ENCODE measurements at places on chromosomes 13 and 19.

- no peak for DNase-seq
Observed at GRCh38 chr13:97110936-97111335, 111.2 kb upstream of the MBNL2 start.

DNA sequence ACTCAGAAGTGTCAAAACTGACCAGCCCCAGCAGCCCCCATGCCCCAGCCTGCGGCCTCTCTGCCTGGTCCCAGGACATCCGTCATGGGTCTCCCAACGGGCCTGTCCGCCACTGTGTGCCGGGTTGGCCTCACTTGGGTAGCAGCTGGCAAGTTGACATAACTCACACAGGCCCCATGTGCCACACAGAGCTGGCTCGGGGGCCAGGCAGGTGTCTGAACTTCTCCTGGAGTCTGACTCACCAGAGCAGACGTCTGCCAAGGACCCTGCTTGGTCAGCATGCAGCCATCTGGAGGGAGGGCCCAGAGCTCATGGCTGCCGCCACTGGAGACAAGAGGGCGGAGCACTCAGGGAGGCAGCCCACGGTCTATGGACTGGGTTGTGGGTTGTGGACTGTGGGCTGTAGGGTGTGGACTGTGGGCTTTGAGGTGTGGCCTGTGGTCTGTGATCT, 32.0 kb upstream of the TMEM255B start:
- no peak for DNase-seq

- no peak for DNase-seq
Observed at GRCh38 chr13:108755083-108755482, 125.7 kb downstream of the MYO16 start.

GRCh38 chr13:94854688-94855087, 142.3 kb upstream of the SOX21 start:
- no peak for DNase-seq

DNA sequence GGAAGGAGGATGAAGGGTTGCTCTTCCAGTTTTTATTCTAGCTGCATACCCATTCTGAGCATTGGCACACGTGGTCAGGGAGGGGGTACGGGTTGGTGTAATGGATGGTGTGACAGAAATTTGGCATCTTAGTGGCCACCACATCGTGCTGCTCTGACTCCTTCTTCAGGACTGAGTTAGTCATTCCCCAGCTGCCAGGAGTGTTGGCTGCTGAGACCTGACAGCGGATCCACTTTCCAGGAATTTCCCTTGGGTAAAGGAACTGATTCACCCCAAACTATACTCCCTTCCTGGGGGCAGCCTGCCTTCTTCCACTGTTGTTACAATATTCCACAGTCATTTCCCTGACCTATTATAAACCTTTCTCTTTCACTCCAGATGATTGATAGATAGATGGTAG, 595.5 kb upstream of the KLHL1 start:
- DNase-seq: no peak

DNA sequence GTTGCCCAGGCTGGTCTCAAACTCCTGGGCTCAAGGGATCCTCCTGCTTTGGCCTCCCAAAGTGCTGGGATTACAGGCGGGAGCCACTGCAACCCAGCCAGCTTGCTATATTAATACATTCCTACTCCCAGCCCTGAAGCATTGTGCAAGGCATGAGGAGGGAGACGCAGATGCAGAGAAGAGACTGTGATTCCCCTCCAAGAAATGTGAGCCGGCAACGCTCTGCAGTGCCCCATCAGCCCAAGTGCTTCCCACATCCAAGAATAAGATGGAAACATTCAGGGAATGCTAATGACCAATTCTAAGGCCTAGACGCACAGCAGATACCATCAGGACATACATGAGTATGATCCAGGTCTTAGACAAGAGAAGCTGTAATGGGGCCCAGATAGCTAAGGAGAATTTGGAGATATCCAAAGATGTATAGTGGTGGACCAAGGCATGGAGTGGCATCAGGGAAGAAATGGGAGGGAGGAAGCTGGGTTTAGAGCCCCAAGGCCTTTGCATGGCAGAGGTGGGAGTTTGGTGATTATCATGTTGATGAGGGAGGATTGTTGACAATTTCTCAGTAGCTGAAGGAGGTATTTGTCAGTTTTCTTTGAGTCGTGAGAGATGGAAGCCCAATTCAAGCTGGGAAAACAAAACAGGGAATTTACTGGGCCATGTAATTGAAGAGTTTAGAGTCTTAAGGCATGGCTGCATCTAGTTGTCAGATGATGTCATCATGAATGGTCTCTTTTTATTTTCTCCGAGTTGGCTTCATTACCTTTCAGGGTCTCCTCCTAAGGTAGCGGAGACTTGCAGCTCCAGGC, 2.9 kb downstream of the PPM1N start:
- no peak for DNase-seq

- no peak for DNase-seq
Observed at GRCh38 chr19:48571378-48572162, 19.6 kb downstream of the SULT2B1 start.

DNA sequence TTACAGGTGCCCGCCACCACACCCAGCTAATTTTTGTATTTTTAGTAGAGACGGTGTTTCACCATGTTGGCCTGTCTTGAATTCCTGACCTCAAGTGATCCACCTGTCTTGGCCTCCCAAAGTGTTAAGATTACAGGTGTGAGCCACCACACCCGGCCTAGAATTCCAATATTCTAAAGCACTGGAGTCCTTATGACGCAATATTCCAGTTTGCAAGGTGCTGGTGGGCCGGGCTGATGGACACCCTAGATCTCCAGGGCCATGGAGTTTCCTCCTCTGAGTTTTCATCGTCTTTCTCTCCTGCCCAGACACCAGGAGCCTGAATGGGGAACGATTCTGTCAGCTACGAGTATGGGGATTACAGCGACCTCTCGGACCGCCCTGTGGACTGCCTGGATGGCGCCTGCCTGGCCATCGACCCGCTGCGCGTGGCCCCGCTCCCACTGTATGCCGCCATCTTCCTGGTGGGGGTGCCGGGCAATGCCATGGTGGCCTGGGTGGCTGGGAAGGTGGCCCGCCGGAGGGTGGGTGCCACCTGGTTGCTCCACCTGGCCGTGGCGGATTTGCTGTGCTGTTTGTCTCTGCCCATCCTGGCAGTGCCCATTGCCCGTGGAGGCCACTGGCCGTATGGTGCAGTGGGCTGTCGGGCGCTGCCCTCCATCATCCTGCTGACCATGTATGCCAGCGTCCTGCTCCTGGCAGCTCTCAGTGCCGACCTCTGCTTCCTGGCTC, 8.5 kb upstream of the DHX34 start:
- no peak for DNase-seq

DNA sequence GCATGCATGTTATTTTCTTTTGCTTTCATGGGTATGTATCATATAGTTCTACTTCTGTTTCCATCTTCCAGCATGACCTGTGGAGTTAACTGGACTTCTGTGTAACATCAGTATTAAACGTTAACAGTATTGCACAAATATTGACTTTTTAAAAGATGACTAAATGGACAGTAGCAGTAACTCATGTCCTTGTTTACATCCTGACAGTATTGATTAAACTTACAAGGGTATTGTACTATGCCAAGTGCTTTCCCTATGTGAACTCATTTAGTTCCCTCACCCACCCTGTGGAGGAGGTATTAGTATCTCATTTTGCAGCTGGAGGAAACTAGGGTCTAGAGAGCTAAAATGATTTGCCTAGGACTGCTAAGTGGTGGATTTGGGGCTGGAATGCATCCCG, 128.7 kb upstream of the SLC10A2 start:
- no peak for DNase-seq

- DNase-seq: no peak
Observed at GRCh38 chr19:50434525-50434924, 1.8 kb downstream of the MYBPC2 start.

- DNase-seq: no peak
Observed at GRCh38 chr19:335486-336066, 9.0 kb downstream of the MIER2 start.

- no peak for DNase-seq
Observed at GRCh38 chr13:26663791-26664190, 96.8 kb downstream of the GPR12 start.

DNA sequence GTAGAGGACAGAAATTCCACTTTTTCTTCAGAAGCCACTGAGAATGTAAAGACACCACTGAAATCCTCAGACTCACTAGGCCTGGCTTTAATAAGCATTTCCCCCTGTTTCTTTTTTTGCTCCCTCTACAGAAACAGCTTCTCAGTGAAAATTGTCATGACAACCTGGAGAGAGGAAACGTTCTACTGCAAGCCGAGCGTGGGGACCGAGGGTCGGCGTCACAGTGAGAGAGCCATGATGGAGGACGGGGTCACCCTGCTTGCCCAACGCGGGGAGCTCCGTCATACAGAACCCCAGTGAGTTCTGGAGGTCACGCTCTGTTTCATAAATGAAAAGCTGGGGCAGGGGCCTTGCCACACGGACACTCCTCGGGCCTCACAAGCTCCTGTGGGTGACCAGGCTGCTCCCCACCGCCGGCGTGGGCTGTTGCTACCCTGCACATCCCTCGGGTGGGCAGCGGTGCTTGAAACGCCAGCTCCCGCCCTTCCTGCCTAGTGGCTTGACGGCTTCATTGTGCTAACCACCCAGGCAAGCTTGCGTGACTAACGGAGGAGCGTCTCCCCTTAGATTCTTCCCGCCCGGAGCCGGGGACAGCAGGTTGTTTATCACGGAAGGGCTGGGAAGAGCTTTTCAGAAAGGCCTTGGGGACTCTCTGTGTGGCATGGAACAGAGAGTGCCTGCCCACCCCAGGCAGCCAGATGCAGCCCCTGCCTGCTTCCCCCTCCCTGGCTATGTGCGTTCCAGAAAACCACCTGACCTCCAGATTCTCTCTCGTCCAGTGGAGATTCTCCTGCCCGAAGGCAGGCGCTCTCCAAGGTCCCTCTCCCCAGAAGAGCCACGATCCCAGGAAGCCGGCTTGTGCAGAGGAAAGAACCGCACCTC, 153.6 kb downstream of the KATNAL1 start:
- no peak for DNase-seq

GRCh38 chr19:49450405-49450804, 1.2 kb downstream of the PIH1D1 start:
- no peak for DNase-seq

- no peak for DNase-seq
Observed at GRCh38 chr13:33932769-33933406, 114.9 kb downstream of the RFC3 start.
